ENCODE measurements at places on chromosomes 12 and 14.

DNA sequence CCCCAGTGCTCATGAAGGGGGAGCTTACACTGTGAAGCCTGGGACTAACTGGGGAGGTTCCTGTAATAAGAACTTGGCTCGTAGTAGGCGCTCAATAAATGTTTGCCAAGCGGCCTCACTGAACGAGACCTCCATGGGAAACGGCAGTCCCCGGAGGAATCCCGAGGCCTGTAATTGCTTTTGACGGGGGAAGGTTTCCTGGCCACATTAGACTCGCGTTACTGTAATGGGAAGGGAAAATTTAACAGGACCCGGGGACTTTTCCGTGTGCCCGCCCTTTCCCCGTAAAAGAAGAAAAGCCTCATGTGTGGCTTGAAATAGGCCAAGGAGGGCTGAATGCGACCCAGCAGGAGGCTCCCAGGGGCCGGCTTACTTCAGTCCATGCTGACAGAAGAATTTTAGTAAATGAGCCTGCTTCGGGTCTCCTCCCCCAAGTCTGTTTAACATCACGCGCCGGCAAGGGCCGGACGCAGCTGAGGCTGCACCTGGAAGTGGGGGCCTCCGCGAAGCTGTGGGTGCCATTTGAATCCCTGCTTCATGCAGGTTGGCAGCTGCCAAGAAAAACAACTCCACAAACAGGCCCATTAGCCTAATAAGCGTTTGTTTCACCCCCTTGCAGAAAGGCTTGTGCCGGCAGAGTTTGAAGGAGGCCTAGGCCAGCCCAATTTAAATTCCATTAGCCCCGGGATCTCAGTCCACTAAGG is 39.8 kb upstream of the PWP1 start:
- no peak for DNase-seq

DNA sequence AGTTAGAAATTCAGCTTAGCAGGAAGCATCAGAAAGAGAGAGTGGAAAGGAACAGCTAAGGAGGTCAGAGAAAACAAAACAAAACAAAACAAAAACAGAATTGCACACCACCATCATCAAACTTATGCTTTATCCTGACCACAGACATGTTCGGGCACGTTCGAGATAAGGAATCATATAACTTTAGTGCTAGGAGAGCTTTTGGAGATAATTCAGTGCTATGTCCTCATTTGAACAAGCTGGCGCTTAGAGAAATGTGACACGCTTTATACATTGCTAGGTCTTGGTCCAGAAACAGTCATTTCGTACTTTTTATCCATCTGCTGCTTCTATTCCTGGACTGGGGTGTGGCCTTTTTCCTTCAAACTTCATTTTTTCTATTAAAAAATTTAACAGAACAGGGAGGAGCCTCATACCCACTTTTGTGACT is 213.1 kb downstream of the PTPRO start:
- no peak for DNase-seq

- DNase-seq = no peak
Observed at GRCh38 chr14:91927191-91927590, 20.3 kb downstream of the FBLN5 start.

GRCh38 chr12:120439646-120440247 is 1.8 kb downstream of the COX6A1 start:
- DNase-seq = peak; percentile 87

- DNase-seq = no peak
Observed at GRCh38 chr12:1162081-1162760, 171.2 kb downstream of the ERC1 start.

- DNase-seq = no peak
Observed at GRCh38 chr12:62618930-62619329, 152.3 kb downstream of the MON2 start.

GRCh38 chr12:85874031-85874461 is at the start of gene NTS:
TSS of gene NTS (plus strand) at chr12:85874295. CDS start at chr12:85874404, 109 bp downstream.
- DNase-seq = no peak

- no peak for DNase-seq
Observed at GRCh38 chr14:42428996-42429395, 822.3 kb downstream of the LRFN5 start.

DNA sequence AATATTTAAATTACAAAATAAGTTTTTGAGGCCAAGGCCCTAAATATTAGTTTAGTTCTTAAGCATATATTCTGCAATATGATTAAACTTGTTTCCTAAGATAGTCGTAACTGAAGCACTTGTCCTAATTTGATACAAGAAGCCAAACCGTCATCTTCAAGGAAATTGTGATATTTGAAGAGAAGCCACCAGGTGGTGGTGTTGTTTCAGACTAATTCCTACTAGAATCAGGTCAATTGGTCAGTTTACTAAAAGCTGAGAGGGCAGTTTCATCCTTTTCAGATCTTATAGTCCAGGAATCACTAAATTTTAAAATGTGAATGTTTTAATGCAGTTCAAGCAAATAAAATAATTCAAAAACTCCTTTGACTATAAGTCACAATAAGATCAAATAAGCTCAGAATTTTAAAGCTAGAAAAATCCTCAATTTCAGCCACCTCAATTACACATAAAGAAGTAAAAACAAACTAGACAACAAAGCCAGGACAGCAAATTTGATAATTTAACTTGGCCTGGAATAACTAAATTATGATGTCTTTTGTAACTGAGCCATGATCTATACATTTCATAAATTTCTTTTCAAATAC is 7.1 kb upstream of the ARL1 start:
- DNase-seq = peak; percentile 25

DNA sequence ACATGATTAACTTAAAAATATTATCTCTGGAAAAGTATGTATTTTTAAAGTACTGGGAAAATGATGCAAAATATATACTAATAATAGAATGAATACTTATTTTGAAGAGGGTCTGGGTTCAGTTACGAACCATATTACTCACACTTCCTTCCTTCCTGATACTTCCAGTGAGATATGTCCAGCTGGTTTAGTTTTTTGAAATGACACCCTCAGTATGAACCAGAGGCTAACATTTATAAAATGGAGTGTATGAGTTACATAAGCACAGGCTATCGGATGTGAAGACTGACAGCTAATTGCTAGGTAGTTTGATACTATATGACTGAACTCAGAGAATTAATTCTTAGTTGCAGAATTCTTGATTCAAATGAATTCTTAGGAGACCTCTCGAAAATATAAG is 122.9 kb downstream of the OTOGL start:
- DNase-seq = no peak

DNA sequence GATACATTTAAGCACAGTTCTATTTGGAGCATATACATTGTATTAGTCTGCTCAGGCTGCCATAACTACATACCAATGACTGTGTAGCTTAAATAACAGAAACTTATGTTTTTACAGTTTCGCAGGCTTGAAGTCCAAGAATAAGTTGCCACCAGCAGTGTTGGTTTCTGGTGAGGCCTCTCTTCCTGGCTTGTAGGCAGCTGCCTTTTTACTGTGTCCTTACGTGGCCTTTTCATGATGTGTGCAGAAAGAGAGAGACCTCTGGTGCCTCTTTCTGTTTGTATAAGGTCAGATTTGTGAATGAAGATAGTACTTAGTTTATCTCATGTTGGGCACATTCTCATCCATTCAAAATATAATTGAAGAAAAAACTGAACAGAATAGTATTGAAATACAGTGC is 636.6 kb downstream of the FLRT2 start:
- no peak for DNase-seq

GRCh38 chr12:51813931-51814310 is 34.6 kb downstream of the FIGNL2 start:
- DNase-seq = no peak

DNA sequence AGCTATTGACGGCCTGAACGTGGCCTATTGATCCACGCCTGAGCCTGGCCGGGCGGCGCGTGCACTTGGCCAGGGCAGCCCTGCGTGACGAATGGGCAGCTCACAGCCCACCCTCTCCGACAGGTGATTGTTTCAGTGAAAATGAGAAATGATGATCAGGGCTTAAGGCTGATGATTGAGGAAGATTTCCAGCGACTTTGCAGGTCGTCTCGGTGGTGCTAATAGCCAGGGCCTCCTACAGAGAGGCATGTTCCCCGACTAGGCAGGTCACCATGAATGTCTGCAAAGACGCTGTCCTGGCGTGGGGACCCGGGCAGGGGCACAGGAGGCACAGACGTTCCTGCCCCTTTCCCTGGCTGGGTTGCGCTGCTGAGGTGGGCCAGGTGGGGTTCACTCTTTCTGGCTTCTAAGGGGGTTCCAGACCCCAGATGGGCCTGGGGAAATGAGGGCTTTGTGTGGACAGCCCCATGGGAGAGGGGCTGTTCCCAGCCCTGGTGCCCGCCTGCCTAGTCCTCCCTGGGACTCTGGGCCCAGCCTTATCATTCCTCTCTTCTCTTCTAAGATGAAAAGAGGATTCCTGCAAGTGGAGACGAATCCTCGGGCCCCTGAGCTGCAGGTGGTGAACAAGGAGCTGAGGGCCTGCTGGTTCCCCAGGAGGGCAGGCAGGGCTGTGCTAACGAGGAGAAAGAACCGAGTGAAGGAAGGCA is 157.4 kb downstream of the KIF26A start:
- no peak for DNase-seq

- no peak for DNase-seq
Observed at GRCh38 chr12:123199936-123200335, 33.0 kb downstream of the MPHOSPH9 start.

- DNase-seq = no peak
Observed at GRCh38 chr12:28149279-28149678, 41.0 kb upstream of the CCDC91 start.

DNA sequence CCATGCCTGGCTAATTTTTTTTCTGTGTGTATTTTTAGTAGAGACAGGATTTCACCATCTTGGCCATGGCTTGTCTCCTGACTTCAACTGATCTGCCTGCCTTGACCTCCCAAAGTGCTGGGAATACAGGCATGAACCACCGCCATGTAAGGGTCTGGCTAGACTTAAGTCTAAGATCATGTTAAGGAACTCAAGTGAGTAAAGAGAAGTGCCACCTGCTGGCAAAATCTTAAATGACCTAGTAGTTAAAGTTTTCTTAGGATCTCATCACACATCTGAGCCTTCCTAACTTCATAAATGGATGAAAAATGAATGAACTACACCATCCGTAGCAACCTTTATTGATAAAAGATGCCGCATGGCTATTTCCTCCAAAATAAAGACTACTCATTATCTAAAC is 1.7 kb upstream of the C12orf56 start:
- DNase-seq = peak; percentile 23

GRCh38 chr14:100532154-100532861 is 54.9 kb downstream of the BEGAIN start:
- peak; percentile 2 for DNase-seq

DNA sequence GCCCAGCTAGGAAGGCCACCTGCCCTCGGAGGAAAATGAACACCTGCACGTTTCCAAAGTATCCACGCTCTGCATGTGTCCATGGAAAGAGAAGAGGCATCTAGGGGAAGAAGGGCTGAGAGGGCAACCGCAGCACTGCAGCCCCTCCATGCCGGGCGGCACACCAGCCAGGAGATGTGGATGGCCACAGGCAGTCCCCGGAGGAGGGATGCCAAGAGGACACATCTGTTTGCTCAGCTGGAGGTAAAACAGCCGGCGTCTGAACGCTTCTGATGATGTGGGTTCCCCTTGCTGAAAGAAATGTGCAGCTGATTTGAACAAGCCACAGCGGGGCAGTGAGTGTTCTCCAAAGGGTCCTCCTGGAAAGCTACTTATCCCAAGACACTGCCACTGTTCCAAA is 34.0 kb downstream of the CHGA start:
- no peak for DNase-seq

DNA sequence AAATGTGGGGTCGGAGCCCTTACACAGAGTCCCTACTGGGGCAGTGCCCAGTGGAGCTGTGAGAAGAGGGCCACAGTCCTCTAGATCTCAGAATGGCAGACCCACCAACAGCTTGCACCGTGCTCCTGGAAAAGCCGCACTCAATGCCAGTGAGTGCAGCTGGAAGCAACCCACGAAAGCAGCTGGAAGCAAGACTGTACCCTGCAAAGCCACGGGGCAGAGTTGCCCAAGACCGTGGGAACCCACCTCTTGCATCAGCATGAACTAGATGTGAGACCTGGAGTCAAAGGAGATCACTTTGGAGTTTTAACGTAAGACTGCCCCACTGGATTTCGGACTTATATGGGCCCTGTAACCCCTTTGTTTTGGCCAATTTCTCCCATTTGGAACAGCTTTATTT is 12.3 kb downstream of the GTF2A1 start:
- no peak for DNase-seq

DNA sequence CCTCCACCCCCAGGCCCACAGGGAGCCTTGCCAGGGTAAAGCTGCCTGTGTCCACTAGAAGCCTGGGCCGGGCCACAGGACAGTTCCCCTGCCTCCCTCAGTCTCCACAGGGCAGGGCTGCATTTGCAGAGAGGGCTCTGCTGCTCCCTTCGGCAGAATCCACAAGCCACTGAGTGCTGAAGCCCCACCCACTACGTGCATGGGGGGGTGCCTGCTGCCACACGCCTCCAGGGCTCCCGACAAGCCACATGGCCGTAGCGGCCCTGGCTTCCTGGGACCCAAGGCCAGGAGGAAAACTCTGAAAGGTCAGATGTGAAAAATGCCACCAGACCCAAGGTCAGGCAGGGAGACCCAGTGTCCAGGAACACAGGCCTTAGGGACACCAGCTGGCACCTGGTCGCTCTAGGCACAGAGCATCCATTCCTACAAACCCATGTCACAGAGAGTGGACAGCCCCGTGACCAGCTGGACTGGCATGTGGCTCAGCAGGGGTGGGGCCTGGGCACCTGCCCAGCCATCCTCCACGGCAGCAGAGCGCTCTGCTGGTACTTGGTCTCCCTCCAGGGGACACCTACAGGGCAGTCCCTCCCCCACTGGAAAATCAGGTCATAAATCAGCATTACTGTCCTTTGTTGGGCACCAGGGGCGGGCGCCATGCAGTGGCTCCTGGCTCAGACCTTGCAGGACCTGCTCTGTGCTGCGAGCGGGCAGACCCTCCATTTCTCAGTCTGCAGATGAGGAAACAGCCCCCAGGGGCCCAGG is 42.9 kb downstream of the CCDC85C start:
- DNase-seq = no peak

DNA sequence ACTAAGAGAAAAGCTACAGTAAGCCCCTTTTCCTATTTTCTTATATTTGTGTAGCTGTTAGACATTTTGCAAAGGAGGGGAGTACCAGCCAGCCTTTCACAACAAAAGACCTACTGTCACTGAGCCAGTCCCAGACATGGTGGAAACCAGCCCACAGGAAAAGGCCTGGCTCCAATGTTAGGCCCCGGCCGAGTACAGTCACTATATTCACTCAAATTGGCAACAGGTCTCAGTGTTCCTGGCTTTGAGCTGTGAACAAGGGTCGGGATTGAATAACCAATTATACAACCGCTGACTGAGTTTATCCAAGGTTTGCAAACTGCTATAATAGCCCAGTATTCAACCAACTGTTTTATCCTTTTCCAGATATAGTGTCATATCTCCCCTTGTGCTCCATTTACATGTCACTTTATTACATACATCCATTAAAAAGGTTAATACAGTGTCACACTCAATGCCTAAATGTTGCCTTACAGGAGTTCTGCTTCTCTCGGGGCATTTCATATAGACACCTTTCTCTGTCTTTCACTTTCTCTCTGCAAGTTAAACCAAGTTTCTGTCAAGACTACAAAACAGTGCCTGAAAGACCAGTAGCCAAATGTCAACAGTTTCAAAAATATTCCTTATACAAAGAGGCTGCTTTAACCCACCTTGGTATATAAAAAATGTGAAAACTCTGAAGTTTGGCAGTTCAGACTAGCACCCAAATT is 178.1 kb downstream of the SOX5 start:
- DNase-seq = no peak

- peak; percentile 20 for DNase-seq
Observed at GRCh38 chr14:102200690-102201352, 61.1 kb downstream of the WDR20 start.

- DNase-seq = no peak
Observed at GRCh38 chr12:3527181-3527580, 36.2 kb downstream of the PRMT8 start.
